ENCODE measurements at places on chromosomes 1 and 21.

GRCh38 chr21:36039861-36040260 lies 20.5 kb downstream of the SETD4 start:
- DNase-seq, result no peak

- no peak for DNase-seq
Observed at GRCh38 chr1:164723296-164723798, 164.4 kb downstream of the PBX1 start.

DNA sequence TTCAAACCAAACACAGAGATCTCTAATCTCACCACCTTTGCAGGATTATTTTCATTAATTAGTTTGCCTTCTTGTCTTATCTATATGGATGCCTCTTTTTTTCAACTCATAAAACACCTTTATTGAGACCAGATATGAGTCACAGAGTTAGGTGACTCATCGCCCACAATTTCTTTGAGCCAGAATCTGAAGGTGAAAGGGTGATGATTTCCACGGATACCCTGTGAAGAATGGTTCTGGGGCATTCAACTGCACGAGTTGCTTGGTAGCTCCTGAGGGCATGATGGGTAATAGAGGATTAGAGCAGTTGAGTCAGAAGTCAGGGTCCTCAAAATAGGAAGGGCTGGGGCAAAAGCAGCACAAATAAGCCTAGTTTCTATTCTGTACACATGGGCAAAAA lies 128.2 kb downstream of the TBX19 start:
- DNase-seq, result no peak

GRCh38 chr21:28763809-28764418 lies 228.8 kb downstream of the LTN1 start:
- DNase-seq, result no peak

GRCh38 chr1:36124404-36125128 lies 456 bp downstream of the COL8A2 start:
- no peak for DNase-seq

GRCh38 chr1:14662116-14662515 lies 63.6 kb downstream of the KAZN start:
- no peak for DNase-seq

All from stimulated activated CD8-positive, alpha-beta memory T cell treated with anti-CD3 and anti-CD28 coated beads, Interleukin-4, amount 100 ng/mL, for 1 hour (primary cell).